Uterine smooth muscle cell (primary cell): ENCODE measurements at places on chromosomes 6 and 20. TPM values are rescaled to one million over a fixed set of nuclear protein-coding genes. Genes with fewer than 3 reads are reported as not detected.

Gene HLA-DMA
- 0.33 and 1.1 TPM in 2 replicates for total RNA-seq

Gene COL9A3
- total RNA-seq: 0.11 and 1.1 TPM in 2 replicates

Gene LBP
- not detected in 2 replicates for total RNA-seq

Gene HFE
- total RNA-seq: 14.7 and 21.1 TPM in 2 replicates

Gene PIM1
- 13.2 and 27.2 TPM in 2 replicates for total RNA-seq

Gene THBS2
- 425 and 803 TPM in 2 replicates for total RNA-seq

Gene SPEF1
- 0.22 and 0.25 TPM in 2 replicates for total RNA-seq

Gene KIFC1
- total RNA-seq: 15.0 and 57.7 TPM in 2 replicates

Gene C20orf141
- total RNA-seq: not detected in 2 replicates

Gene KCNB1
- under 0.01 and 0.12 TPM in 2 replicates for total RNA-seq

Gene EYS
- 0.11 TPM in 1 of 2 replicates, not detected in the other for total RNA-seq

Gene RAB5IF
- 65.6 and 85.7 TPM in 2 replicates for total RNA-seq

Gene CNBD2
- total RNA-seq: 2.0 and 3.2 TPM in 2 replicates

Gene ZDHHC14
- 2.8 and 4.9 TPM in 2 replicates for total RNA-seq

Gene KIAA0408
- total RNA-seq: 1.4 and 1.5 TPM in 2 replicates

Gene OPRL1
- 1.1 and 2.1 TPM in 2 replicates for total RNA-seq

Gene RFX6
- under 0.01 TPM in 1 of 2 replicates, not detected in the other for total RNA-seq

Gene SYNE1
- 123 and 217 TPM in 2 replicates for total RNA-seq

Gene OR2B6
- total RNA-seq: not detected in 2 replicates

Gene BEND6
- total RNA-seq: 15.5 and 19.1 TPM in 2 replicates

Gene PRSS35
- 3.2 and 3.5 TPM in 2 replicates for total RNA-seq

Gene FILIP1
- 0.62 and 1.4 TPM in 2 replicates for total RNA-seq

Gene FUCA2
- total RNA-seq: 44.1 and 67.4 TPM in 2 replicates

Gene C6orf141
- 55.3 and 59.4 TPM in 2 replicates for total RNA-seq

Gene C20orf144
- under 0.01 and 0.11 TPM in 2 replicates for total RNA-seq

Gene RAB32
- total RNA-seq: 161 and 163 TPM in 2 replicates

Gene SRSF12
- 0.11 and 0.12 TPM in 2 replicates for total RNA-seq

Gene APMAP
- 95.7 and 122 TPM in 2 replicates for total RNA-seq

Gene MDN1
- 25.9 and 32.5 TPM in 2 replicates for total RNA-seq

Gene OVOL2
- not detected in 2 replicates for total RNA-seq

Gene SLC22A7
- total RNA-seq: not detected in 2 replicates

Gene GRM1
- not detected in 2 replicates for total RNA-seq

Gene ULBP1
- 0.12 and 0.22 TPM in 2 replicates for total RNA-seq

Gene HLA-DOB
- 0.11 and 0.12 TPM in 2 replicates for total RNA-seq

Gene LRFN2
- not detected in 2 replicates for total RNA-seq

Gene KCNK15
- 0.22 and 1.6 TPM in 2 replicates for total RNA-seq

Gene SMLR1
- not detected in 2 replicates for total RNA-seq

Gene OPN5
- total RNA-seq: not detected in 2 replicates

Gene PNLDC1
- total RNA-seq: not detected in 2 replicates

Gene CRISP3
- not detected in 2 replicates for total RNA-seq

Gene AGPAT4
- total RNA-seq: 10.9 and 15.9 TPM in 2 replicates
